ENCODE measurements at places on chromosomes 7 and 10. TPM values are rescaled to one million over a fixed set of nuclear protein-coding genes. Genes with fewer than 3 reads are reported as not detected.
A peak's percentile ranks its signal among the peaks of the same experiment; 100 is the strongest.

- DNase-seq: no peak
These were observed 96.0 kb downstream of the ANK3 start for GRCh38 chr10:60293581-60294175.

GRCh38 chr7:140512317-140513000 is 33.2 kb upstream of the MKRN1 start:
- peak; percentile 35 for DNase-seq

DNA sequence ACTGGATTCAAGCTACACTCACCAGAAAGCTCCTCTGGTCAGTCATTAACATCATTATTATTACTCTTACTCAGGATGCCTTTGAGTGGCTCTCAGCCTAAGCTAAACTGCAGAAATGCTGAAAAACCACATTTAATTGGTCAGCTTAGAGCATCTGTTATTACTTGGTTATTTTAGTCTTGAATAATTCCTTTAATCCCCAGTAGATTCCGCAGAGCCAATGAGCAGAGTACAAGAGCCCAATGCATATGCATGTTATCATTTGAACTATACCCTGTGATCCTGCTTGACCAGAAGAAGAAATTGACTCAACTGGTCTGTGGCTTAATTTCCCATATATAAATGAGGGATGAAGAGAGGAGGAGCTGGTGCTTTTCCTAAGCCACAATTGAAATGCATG is 417.6 kb upstream of the C7orf33 start:
- DNase-seq: no peak

GRCh38 chr7:19026888-19027287 is 90.5 kb downstream of the TWIST1 start:
- DNase-seq: no peak

GRCh38 chr10:15120523-15120922 is 23.4 kb downstream of the RPP38 start:
- DNase-seq: no peak

DNA sequence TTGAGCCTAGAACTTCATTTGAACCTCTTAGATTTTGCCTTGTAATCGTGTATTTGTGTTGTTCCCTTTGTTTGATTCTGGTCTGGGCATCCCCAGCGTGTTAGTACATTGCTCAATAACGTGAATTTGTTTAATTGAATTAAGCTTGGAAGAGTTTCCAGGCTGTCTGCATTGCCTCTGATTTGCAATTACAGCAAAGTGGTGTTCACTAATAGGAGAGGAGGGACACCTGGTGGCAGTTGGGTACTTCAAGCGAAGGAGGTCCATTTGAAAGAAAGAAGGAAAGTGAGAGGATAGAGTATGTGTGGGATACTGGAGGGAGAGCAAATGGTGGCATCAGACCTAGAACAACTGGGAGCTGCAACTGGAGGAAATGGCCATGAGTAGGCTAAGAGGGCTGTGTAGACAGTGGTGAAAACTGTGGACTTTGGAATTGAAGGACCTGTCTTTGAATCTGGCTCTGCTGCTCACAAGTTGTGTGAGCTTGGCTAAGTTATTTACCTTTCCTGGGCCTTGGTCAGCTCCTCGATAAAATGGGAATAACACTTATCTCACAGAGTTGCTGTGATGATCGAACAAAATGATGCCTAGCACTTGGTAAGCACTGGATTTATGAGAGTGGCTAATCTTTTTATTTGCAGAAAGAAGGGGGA is 15.1 kb downstream of the LSMEM1 start:
- DNase-seq: peak; percentile 69

DNA sequence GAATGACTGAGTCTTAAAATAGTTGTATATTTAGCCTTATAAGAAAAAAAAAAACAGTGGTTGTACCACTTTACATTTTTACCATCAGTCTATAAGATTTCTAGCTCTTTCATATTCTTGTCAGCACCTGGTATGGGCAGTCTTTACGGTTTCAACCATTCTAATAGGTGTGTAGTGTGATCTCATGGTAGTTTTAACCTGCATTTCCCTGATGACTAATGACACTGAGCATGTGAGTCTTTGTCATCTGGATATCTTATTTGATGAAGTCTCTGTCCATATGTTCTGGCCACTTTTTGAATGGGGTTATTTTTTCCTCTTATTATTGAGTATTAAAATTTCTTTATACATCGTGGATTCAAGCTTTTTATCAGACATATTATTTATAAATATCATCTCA is 365.3 kb upstream of the IGFBP3 start:
- DNase-seq: no peak

DNA sequence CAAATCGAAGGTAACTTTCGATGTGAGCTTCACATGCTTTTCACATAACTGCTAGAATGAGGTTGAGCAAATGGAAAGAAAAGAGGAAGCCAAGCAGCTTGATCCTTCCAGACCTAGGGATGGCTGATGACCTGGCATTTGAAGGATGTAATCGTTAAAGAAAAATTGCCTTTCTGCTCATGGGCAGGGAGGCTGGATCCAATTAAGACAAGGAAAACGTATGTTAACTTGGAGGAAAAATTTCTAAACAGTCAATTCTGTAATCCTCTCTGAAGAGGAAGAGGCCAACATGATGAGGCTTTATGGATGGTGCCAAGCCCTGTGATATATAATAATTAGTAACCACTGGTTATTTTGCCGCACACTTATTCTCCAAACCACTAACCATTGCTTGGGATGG is 12.5 kb downstream of the GRK5 start:
- no peak for DNase-seq

Gene CALHM1
- not detected for polyA plus RNA-seq

Gene HOGA1
- 3.5 TPM for polyA plus RNA-seq

Data from A549 (cell line).